ENCODE measurements at places on chromosomes 3 and 15.

DNA sequence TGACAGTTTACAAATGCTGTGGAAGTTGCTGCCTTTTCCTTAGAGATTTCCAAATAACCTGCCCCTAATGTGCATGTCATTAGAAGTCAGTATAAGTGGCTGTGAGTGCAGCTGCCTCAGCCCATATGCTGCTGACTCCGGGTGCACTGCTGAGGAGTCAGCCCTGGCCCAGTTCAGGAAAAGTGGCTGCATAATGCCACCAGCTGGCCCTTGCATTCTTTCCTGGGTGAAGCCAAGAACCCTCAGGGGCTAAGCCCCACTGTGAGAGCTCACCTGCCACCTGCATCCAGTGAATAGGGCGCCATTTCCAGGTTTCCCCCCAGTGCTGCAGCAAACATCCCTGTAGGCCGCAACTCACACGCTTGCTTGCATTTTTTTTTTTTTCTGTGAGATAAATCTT, 139.9 kb downstream of the TJP1 start:
- no peak for DNase-seq

GRCh38 chr3:76264496-76264895, 479.1 kb upstream of the ZNF717 start:
- no peak for DNase-seq

- no peak for DNase-seq
These were observed 375.1 kb downstream of the FOXP1 start for GRCh38 chr3:71208211-71209095.

GRCh38 chr3:151230646-151231045, 27.6 kb upstream of the GPR171 start:
- peak; percentile 23 for DNase-seq

DNA sequence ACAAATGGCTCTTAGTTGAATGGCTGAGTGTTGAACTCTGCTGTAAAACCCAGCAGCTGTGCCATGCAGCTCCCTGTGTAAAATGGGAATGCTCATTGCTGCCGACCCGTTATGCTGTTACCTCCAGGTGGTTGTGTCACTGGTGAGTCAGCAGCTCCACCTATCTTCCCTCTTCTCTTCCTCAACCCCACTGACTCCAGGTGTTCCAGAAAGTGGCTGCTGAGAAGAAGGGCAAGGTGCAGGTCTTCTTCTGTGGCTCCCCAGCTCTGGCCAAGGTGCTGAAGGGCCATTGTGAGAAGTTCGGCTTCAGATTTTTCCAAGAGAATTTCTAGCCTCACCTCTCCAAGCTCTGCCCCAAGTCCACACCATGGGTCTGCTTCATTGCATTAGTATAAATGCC, 41.9 kb downstream of the NOX5 start:
- DNase-seq = no peak

DNA sequence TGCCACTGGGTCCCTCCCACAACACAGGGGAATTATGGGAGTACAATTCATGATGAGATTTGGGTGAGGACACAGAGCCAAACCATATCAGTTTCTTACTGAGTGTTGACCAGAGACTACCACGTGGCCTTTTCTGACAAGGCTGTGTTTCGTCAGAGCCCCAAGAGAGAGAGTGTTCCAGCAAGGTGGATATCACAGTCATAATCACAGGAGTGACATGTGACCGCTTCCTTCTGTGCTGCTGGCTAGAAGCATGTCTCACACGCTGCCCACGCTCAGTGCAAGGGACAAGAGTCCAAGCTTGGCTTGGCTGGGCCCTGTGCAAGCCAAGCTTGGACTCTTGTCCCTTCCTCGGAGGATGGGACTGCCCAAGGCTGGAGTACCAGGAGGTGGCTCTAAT, 103.2 kb downstream of the GABRG3 start:
- no peak for DNase-seq
